ENCODE measurements at places on chromosomes 5 and 9.

DNA sequence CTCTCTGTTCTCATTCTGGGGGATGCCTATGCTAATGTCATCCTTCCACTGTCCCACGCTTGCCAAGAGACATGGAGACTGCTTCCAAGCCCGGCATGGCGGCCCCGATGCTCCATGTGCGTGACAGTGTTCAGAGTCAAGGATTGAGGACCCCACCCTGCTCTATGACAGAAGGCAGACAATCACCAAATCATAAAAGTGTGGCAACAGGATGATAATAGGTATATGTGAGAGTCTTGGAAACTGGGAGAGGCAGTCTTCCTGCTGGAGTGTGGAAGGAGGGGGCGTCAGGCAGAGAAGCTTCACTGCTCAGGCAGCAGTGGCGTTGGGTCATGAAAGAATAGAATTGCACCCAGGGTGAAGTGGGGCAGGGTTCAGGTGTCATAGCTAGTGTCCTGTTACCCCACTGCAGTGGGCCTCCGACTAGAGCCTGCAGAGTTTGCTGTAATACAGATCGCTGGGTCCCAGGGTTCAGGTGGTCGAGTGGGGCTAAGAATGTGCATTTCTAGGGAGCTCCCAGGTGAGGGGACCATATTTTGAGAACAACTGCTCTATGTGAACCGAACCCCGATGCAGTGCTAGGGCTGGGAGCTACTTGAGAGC is 12.5 kb upstream of the GADD45G start:
- DNase-seq = no peak

- no peak for DNase-seq
Measured at GRCh38 chr9:138025908-138026307, 148.3 kb downstream of the CACNA1B start.

- no peak for DNase-seq
Measured at GRCh38 chr5:6565492-6565891, 67.4 kb downstream of the NSUN2 start.

- no peak for DNase-seq
Measured at GRCh38 chr5:72711351-72711750, 105.1 kb upstream of the TNPO1 start.

DNA sequence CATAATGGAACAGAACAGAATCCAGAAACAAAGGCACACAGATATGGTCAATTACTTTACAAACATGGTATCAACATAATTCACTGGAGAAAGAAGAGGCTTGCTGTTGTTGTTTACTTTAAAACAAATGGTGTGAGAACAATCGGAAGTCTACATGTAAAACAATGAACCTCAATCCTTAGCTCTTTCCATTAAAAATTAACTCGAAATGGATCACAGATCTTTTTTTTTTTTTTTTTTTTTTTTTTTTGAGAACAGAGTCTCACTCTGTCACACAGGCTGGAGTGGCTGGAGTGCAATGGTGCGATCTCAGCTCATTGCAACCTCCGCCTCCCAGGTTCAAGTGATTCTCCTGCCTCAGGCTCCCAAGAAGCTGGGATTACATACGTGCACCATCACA is 9.8 kb downstream of the SEMA4D start:
- no peak for DNase-seq

DNA sequence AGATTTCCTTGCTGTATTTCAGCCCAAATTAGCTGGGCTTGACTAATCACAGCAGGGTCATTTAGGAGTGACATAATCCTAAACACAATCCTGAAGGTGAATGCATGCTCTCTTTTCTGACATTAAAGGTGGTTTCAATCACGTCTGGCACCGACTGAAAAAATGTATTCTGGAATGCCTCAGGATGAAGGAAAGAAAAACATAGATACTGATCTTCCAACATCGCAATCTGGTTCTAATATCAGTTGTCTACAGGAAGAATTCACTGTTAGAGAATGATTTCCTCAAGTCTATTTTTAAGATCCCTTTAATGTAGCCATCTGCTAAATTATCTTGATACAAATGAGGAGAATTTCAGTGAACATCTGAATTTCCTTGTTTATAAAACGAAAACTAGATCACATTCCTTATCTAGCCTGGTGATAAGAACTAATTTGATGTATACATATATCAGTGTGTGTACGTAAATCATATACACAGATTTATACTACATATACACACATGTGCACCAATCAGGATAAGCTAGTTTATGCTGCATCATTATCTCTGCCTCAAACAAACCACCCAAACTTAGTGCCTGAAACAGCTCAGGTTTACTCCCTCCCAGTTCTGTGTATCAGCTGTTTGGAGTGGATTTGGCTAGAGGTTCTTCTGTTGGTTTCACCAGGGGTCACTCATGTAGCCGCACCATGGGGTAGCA is 31.3 kb upstream of the TAS2R1 start:
- no peak for DNase-seq

DNA sequence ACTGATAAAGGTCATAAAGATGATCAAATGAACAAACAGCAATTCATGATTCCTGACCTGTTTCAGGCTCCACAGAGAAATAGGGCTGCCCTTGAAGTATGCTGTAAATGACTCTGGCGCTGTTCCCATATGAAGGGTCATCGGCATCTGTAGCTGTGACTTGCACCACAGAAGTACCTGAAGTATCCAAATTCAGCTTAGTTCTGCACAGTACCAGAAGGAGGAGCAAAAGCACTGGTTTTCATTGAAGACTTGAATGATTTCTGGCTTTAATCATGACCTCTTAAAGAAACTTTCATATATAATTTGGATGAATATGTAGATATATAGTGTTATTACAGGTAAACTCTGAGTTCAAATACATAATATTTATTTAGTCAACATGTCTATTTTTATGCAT is 109.1 kb downstream of the CDH10 start:
- no peak for DNase-seq

- DNase-seq = no peak
Measured at GRCh38 chr5:32708949-32709348, 2.2 kb upstream of the NPR3 start.

DNA sequence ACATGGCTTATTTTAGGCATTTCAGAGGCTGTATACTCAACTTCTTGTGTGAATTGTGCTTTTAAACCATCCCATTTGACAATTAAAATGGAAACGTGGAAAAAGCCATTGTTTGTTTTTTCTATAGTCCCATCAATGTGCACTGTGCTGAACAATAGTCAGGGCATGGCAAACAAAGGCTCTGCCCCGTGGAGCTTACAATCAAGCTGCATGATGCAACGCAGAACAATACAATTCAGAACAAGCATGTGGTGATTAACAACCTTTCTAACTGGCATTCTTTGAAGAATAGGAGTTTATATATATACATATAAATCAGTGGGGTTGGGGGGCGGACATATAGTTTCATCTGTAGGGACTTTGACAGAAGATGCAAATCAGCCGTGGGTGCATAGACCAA is 2125.4 kb upstream of the WWC1 start:
- no peak for DNase-seq

DNA sequence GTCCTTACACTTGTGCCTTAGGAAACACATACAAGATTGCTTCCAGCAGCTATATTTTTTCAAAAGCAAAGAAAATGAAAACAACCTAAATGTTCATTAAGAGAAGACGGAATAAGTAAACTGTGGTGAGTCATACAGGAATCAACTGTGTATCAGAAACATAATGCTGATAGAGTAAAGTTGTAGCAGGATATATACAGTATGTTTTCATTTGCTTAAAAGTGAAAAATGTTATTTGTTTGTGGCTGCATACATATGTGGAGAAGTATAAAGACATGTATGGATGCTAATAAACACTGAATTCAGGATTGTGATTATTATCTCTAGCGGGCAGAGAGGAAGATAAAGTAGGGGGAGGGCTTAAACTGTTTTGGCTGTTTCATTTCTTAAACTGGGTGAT is 8.3 kb downstream of the DCTN4 start:
- DNase-seq = no peak

GRCh38 chr5:83665631-83666030 is 55.0 kb downstream of the HAPLN1 start:
- DNase-seq = no peak

DNA sequence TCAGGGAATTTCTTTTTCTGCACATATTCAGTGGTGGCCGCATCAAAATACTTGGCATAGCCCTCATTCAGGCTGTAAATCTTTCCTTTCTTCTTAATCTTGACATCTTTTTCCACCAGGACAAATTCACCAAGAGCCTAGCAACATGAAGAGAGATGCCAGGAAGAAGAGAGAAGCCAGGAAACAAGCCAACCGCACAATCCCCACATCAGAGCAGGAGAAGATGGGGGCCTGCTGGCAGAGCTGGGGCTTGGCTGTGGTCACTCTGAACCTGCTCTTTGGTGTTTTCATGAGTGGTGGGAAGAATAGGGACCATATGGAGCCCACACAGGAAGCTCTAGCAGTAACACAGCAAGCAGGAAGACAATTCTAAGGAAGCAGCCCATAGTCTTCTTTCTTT is 12.4 kb downstream of the PCAT7 start:
- no peak for DNase-seq

DNA sequence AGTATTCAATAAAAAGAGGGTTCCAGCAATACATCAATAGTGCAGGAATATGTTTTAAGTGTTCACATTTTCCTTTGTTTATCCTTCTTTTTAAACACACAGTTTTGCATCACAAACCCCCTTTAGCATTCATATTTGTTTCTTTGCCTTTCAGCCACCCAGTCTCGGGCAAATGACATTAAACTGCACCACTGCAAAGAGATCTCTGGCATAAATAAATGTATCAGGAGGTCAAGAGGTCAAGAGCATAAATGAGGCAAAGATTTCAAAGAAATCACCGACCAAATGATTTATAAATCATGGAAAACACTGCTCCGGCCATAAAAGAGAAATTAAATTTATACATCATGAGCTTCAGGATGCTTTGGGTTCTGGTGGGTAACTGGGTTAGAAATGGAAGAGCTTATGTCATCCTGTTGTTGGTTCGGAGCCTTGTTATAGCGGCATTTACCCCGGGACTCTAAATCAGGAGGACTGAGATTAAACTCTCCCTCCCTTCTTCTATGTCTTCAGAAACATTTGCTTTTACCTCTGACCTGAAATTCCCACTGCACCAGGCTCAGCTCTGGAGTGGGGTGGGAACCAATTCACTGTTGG is 449.6 kb upstream of the CLINT1 start:
- no peak for DNase-seq

GRCh38 chr9:17011880-17012279 is 123.0 kb upstream of the CNTLN start:
- no peak for DNase-seq

DNA sequence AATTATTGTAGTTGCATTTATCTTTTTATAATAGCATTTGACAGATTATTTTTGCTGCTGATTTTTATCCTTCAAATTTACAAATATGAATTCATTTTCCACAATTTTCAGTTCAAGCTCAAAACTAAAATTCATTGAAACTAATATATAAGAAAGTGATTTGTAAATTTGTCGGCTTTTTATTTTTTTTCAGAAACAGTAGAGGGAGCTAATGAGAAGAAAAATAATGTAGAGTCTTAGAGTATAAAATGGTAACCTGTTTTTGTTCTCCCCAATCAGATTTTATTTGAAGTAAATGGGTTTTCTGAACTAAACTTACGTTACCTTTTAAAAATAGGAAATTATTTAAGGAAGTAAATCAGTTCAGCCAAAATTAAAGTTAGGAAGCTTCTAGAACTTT is 19.2 kb downstream of the PRRC1 start:
- no peak for DNase-seq

GRCh38 chr9:88880199-88880598 is 111.1 kb upstream of the S1PR3 start:
- DNase-seq = no peak

GRCh38 chr5:171612749-171613148 is 172.9 kb upstream of the SMIM23 start:
- DNase-seq = no peak

- no peak for DNase-seq
Measured at GRCh38 chr9:96649620-96650324, 5.3 kb downstream of the PRXL2C start.

- no peak for DNase-seq
Measured at GRCh38 chr5:136191304-136192014, 1.5 kb downstream of the SMIM32 start.

- no peak for DNase-seq
Measured at GRCh38 chr5:157362012-157362411, 96.1 kb downstream of the CYFIP2 start.

DNA sequence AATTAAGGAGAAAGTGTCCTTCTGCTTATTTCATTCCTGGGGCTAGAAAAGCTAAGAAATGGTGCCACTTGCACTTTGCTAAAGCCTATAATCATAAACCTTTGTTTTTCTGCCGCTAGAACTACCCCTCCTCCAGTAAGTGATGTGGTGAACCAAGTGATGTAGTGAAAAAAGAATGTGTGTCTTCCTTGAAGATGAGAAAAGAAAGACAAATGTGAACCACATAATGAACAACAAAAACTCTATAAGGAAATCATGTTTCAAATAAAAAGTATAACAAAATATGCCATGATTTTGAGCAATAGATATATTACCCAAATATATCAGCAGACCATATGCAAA is 179.0 kb upstream of the SGCD start:
- DNase-seq = no peak

DNA sequence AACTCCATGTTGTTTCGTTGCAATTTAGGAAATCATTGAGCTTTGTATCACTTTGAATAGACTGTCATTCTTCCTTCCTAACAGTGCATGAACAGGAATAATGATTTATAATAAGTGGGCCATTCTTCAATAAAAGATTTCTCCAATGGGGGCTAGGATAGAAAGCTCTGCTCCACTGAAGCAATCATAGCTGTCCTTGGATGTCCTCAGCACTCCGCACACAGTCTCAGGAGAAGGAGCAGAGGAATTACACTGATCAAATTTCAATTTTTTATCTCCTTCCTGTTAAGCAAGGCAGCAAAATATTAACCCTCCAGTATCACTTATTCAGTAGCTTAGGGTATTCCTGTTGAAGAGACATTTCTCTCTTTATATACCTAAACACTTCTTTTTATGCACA is 532.7 kb upstream of the ST8SIA4 start:
- DNase-seq = no peak

DNA sequence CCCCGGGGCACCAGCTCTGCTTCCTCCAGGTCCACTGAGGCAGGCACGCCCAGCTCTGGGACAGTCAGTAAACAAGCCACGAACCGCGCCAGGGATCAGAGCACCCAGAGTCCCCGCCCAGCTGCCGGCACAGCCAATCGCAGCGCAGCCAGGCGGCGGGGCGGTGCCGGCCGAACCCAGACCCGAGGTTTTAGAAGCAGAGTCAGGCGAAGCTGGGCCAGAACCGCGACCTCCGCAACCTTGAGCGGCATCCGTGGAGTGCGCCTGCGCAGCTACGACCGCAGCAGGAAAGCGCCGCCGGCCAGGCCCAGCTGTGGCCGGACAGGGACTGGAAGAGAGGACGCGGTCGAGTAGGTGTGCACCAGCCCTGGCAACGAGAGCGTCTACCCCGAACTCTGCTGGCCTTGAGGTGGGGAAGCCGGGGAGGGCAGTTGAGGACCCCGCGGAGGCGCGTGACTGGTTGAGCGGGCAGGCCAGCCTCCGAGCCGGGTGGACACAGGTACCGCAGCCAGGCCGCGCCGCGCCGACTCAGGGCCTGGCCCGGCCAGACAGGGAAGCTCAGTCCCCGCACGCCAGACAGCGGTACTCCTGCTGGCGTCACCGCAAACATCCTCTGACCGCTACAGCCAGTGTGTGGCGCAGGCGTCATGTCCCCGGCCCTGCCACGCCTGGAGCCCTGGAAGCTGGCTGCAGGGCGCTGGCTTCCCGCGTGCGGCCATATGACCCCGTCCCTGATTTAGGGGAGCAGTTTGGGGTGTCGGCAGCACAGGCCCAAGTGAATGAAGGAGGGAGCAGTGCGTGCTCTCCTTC is at the start of gene CTSL:
Gene CTSL (plus strand): TSS at position 220 of the 810 bp plus-strand sequence. CDS start 1,485 bp downstream, outside the sequence.
- DNase-seq = peak; percentile 28
